Epithelial cell of proximal tubule (primary cell): ENCODE measurements at places on chromosomes 6 and 20.

DNA sequence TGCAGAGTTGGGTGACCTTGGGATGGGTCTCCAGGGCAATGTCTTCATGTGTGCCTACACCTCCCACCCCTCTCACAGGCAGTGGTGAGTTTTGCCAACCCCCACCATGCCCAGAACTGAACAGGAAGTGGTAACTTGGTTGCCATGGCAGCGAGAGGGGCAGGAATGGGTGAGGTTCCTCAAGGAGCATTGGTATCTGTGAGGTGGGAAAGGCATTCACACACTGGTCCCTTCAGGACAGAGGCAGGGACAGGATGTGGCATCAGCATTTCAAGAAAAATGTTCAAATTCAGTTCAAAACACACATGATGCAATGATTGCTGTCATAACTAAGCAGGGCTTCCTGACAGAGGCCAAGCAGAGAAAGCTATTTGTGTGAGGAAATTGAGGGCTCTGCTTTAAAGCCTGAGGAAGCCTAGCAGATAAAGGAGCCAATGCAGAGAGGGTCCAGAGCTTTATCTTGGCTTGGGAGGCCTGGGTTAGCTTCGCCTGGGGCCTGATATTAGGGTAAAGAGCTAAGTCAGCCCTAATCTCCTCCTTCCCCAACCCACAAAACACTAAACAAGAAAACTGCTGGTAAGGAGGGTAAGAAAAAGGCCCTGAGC lies 551 bp downstream of the TREML2 start:
- no peak for DNase-seq

- DNase-seq = no peak
Measured at GRCh38 chr6:138063726-138064125, 43.5 kb downstream of the PERP start.

DNA sequence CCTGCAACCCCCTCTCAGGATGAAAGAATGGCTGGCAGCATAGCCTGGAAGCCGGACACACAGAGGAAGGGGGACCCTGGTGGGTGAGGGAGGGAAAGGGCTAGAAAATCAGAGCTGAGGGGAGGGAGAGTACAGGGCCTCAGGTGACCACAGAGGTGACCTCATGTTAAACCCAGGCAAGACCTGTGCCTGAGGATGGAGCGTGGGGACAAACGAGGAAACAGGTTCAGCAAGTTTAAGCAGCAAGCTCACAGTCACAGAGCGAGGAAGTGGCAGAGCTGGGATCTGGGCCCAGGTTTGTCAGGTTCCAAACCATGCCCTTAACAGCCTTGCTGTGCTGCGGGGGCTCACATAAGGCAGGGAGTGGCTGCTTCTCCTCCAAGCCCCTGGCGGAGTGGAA lies 4.0 kb upstream of the BPI start:
- no peak for DNase-seq

- DNase-seq = no peak
Measured at GRCh38 chr6:100084316-100084990, 90.4 kb upstream of the MCHR2 start.

DNA sequence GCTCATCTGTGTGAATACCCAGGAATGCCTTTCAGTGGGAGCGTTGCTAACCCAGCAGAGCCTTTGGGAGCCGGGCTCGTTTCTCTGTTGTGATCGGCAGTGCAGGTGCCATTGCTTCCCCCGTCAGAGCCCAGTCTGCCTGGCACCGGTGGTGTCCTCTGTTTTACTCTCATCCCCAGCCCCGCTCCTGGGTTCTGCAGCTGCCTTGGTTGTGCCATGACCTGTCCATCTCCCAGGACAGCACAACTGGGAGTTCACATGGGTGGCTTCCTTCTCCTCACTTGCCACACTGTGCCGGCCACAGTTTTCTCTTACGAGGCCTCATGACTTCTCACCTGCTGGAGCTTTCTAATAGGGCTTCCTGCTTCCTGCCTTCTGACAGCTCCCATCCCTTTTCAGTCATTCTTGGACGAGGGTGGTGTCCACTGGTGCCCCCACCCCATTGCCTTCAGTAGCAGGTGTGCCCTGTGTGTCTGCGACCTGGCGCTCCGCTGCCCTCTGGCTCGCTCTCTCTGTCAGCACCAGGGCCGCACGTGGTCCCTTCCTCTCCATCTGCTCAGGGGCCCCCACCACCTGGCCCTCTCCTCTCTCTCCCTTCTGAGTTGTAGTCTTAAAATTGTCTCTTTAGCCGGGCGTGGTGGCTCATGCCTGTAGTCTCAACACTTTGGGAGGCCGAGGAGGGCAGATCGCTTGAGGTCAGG lies 110.9 kb downstream of the RPP40 start:
- no peak for DNase-seq

- DNase-seq = no peak
Measured at GRCh38 chr20:63830841-63831588, at the start of gene ZBTB46. Gene ZBTB46 (minus strand): TSS chr20:63831264. CDS start chr20:63790757, 40,507 bp downstream.

GRCh38 chr6:83429857-83430610 lies 817 bp downstream of the ME1 start:
- no peak for DNase-seq

DNA sequence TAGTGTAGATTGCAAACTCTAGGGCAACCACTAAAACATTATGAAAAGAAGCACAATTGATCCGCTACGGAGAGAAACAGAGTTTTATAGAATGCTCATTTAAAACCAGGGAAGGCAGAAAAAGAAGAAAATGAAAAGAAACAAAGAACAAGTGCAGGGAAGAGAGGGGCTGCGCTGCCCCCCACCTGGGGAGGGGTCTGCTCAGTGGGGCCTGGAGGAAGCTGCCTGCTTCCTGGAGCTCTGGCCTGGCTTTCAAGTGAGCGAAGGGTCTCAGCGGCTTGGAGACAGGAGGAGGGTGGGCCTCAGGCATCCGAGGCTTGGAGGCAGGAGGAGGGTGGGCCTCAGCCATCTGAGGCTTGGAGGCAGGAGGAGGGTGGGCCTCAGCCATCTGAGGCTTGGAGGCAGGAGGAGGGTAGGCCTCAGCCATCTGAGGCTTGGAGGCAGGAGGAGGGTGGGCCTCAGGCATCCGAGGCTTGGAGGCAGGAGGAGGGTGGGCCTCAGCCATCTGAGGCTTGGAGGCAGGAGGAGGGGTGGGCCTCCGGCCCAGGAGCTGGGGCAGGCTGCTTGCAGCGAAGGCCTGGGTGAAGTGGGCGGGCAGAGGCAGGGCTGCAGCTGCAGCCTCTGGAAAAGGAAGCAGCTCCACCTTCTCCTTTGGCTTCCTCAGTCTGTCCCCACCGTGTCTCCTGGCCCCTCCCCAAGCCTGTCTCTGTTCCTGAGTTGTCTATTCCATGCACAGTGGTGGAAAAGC lies 406.3 kb downstream of the TAF4 start:
- no peak for DNase-seq

DNA sequence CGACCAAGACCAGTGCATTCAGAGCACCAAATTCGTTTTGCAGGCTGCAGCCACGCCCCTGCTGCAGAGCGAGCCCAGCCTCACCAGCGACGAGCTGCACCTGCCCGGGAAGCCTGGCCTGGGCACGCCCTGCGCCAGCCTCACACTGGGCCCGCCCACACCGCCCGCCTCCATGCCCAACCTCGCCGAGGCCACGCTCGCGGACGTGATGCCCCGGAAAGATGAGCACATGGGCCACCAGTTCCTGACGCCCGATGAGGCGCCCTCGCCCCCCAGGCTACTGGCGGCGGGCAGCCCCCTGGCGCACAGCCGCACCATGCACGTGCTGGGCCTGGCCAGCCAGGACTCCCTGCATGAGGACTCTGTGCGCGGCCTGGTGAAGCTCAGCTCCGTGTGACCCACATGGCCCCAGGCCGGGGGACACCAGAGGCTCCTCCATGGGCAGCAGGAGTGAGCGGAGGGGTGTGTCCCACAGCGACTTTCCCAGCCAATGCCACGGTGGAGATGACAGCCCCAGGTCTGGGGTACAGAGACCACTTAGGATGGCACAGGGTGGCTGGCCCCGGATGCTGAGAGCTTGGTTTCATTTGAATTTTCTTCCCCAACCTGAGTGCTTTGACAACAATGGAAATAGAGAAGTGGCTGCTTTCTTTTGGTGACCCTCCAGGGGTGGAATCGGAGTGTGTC lies 150.2 kb upstream of the SNX9 start:
- DNase-seq = no peak

- DNase-seq = no peak
Measured at GRCh38 chr6:108846628-108847027, 1.6 kb upstream of the ARMC2 start.

DNA sequence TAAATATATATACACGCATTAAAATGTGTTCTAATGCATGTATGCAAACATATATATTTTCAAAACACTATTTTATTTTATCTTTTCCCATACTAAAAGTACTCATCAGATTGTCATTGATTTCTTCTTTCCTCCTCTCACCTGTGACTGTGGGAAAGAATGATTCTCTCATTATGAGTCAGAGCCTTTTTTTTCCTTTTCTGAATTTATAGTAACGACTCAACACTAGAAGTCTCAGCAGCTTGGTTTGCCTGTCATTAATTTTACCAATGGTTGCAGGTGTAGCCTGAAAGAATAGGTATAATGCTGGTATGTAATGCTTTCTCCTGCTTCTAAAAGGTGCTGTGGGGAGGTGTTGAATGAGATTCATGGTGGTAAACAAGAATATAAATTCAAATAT lies 328.7 kb downstream of the UTRN start:
- DNase-seq = no peak

DNA sequence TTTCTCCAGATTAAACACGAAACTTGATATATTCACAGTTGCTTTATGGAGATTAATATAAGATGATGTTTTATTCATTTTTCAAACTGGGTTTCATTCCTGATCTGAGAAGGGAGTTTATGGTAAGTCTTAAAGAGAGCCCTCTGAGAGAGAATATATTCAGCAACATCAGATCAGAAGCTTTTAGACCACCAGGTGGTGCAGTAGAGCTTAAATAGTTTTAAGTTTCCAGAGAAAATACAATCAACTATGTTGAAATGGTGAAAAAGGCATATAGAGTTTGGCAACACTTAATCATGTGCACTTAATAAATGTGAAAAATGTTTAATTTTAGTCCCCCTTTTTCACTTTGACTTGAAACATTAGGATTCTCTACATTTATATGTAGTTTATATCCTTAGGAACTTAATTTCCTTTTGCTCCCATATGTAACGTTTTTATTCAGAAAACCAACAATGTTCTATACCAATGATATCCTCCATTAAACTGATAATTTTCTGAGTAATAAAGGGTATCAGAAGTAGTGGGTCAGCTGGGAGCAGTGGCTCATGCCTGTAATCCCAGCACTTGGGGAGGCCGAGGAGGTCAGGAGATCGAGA lies 86.4 kb upstream of the CLDN20 start:
- DNase-seq = no peak

DNA sequence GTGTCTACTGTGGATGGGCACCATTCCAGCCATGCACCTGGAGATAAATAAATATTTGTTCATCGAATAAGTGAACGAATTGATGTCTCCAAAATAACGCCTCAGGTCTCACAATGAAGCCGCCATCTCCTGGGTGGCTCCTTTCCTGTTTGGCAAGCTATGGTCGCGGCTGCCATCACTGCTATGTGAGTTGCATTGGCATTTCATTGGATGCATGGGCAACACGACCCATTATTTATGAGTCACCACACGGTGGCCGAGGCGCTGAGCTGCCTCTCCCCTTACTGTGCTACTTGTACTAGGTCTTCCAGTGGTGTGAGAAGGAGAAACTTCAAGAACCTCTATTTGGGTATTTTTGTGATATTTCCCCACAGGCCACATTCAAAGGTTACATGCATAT lies 21.3 kb upstream of the PDE10A start:
- no peak for DNase-seq

DNA sequence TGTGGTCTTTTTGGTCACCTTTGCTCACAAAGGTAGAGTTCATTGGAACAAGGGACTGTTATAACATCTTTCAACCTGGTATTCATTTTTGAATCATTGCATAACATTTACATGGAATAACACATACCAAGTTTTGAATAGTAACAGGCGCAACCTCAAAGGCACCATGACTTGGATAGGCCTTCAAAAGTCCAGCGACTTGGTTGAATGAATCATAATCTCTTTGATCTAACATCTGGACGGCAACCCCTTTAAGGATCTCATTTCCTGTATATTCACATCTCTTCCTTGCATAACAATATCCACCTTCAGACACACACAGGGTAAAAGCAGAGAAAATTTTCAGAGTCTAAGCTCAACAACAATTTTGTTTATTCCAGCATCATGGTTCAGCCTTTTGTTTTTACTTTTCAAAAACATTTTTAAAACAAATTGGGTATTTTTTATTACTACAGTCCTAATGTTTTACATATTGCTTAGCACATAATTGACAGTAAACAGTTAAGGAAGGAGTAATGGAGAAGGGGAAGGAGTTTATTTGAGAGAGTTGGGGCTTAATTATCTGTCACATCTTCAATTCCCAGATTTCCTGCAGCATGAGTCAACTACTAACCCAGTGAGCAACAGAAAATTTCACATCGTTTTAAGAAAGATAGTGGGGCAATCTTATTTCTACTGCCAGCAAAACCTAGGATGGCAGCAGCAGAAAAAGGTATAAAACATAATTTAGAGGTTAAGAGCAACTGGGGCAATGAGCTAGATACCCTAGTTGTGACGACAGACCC lies 41.8 kb upstream of the F13A1 start:
- no peak for DNase-seq

DNA sequence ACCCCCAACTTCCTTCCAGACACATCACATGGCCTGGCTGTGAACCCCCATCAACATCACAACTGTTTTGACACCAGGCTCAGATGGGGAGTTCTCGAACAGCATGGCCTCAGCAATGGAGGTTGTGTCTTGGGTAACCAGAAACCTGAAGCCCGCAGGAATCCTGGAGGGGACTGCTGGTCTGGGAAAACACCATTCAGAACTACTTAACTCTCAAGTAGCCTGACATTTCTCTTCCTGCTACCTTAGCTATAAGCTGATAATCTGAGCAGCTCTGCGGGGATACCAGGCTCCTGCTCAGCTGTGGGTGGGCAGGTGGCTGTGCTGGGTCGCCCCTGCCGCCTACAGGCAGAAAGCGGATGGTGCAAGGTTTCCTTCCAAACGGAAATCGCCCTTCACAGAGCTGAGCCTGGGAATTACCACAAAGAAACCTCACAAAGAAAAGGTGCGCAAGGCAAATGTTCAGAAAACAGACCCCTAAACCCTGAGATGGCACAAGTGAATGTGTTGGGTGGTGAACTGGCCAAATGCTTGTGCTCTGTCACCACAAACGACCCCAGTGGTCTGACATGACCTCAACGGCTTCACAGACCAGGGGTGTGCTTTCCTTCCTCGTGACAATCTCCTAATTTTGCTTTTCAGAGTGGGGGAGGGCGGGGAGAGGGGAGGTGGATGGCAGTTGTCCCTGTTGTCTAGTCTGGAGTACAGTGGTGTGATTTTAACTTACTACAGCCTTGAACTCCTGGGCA lies 29.5 kb downstream of the SNX5 start:
- DNase-seq = no peak

- no peak for DNase-seq
Measured at GRCh38 chr6:81002126-81002525, 750.4 kb downstream of the TENT5A start.

GRCh38 chr20:43458422-43458924 lies 777 bp downstream of the SRSF6 start:
- DNase-seq = no peak

- no peak for DNase-seq
Measured at GRCh38 chr6:18931086-18931485, 543.9 kb downstream of the RNF144B start.

GRCh38 chr6:32854376-32855178 lies 585 bp downstream of the PSMB9 start:
- DNase-seq = no peak
